ENCODE measurements at places on chromosomes 3 and 15. TPM values are rescaled to one million over a fixed set of nuclear protein-coding genes. Genes with fewer than 3 reads are reported as not detected.

TRPC1 gene
- 30.1 TPM for polyA plus RNA-seq

ALDH1L1 gene
- polyA plus RNA-seq: 4.2 TPM

CCDC13 gene
- polyA plus RNA-seq: 1.3 TPM

MAP2K5 gene
- polyA plus RNA-seq: 12.3 TPM

ADAMTS7 gene
- not detected for polyA plus RNA-seq

Measured in Purkinje cell (primary cell).